ENCODE measurements at places on chromosomes 12 and 14. TPM values are rescaled to one million over a fixed set of nuclear protein-coding genes. Genes with fewer than 3 reads are reported as not detected.

GRCh38 chr12:57896115-57896433 lies 45.3 kb upstream of the ATP23 start:
- peak; percentile 70 for DNase-seq

DNA sequence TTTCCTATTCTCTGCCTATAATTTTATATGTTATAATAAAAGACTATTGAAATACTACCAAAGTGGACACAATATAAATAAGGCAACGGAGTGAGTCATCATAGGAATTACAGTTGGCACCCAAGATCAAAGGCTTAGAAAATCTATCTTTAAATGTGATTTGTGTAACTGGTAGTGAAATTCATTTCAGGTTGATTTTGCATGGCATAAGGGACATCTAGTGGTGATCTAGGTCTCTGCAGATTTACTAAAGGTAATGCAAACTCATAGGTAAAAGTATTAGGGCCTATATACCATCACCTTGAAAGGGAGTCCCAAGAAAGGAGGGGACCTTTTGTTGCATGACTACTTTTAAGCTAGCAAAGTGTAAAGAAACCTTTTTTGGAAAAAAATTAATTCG lies 527.2 kb downstream of the NRXN3 start:
- peak; percentile 27 for DNase-seq

DNA sequence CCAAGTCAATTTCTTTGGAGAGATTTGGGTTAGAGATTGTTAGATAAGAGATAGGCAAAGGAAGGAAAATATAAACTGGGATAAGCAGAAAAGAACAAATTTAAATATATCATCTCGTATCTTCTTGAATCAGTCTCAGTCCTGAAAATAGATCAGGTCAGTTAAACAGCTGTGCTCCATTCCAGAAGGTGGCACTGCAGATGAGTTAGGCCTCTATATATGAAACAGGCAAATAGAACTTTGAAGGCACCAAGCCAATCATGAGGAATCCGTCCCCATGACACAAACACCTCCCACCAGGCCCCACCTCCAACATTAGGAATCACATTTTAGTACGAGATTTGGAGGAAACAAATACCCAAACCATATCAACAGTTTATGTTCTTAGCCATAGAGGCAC lies 605.5 kb upstream of the USP15 start:
- peak; percentile 9 for DNase-seq

GRCh38 chr12:13571035-13571434 lies 374.5 kb downstream of the EMP1 start:
- no peak for DNase-seq

DNA sequence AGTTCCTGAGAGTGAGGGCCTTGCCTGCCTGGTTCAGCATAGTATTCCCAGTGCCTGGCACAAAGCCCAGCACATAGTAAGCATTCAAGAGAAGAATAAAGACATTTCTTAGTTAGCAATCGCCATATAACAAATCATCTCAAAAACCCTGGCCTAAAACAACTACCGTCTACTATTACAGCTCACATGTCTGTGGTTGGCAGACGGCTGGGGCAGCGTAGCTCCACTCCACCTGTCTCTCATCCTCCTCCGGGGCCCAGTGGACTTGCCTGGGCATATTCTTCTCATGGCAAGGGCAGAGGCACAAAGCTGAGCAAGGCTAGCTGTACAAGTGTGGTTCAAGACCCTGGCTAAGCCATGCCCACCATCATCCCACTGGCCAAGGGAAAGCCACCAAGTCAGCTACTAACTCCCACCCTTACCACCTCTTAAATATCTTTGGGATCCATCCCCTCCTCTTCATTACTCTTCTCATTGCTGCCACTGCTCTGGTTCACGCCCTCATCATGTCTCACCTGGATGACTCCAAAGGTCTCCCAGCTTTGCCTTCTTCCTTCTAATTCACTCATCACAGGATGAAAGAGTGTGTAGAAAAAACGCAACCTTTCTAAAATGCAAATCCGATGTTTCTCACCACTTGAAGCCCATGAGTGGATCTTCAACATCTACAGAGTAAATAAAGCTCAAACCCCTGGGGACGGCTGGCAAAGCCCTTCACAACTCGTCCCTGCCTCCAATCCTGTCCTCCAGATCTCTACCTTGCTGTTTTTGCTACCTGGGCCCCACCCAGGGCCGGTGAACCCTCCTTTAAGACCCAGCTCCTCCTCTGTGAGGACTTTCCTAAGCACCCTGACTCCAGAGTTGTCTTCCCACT lies 10.4 kb downstream of the TMEM229B start:
- DNase-seq = no peak

DNA sequence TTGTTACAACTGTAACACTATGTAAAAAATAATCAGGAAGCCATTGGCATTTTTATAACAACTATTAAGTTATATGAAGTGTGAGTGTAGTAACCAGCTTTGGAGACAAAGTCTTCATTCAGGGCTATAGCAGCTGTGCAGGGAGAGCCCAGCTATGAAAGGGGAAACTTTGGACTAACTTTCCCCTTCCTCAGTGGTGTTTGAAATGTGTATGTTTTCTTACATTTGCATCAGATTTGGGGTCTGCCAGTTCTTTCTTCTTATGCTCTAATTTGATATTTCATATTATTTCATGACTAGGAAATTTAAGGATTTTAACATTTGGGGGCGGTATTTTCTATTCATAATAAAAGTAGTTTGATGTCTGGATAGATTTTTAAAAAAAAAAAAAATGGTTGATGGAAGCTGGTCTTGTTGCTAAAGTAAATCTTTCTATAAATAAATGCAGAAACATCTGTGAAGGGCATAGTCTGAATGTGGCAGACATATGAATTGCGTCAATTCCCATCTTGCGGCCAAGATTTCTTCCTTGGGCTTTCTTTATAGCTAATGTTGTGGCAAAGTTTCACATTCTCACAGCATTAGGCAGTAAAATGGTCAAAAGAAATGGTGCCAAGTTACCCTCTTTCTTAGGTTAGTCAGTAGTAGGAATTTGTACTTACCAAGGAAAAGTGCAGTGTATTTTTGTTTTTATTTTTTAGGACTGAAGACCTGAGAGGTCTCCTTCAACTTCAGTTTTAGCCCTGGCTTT lies 35.6 kb downstream of the RASSF8 start:
- DNase-seq = peak; percentile 57

DNA sequence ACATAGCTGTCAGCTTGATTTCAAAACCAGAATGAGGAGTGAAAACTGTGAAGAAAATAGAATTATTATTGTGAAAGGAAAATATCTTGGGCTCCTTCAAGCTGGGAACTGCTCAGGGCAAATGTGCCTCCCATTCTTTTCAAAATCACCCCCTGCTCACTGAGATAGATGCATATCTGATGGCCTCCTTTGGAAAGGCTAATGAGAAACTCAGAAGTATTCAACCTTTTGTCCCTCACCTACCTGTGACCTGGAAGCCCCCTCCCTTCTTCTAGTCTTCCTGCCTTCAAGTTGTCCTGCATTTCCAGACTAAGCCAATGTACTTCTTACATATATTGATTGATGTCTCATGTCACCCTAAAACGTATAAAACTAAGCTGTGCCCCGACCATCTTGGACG lies 81.1 kb upstream of the C14orf132 start:
- DNase-seq = no peak

DNA sequence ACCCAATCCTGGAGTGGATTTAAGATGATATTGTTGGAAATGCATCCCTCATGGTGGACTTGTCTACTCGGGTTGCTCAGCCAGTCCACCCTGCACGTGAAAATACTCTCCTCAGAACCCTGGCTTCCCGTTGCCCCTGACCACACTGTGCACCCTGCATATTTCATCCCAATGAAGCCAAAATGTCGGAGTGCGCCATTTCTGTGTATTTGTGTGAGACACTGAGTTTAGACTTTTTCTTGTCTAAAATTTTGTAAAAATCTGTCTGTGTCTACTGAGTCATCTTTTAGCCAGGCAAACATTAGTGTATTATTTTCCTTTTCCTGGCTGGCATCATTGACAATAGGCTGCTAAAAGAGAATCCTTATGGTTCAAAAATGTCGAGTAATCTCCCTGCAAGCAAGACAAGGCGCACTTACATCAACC lies 485 bp upstream of the PNMA1 start:
- DNase-seq = no peak

FOXN4 gene
- not detected for total RNA-seq

SLC22A17 gene
- 30.5 TPM for total RNA-seq

KRT83 gene
- not detected for total RNA-seq

Measured in tongue (tissue), 3 donors.